Activated gamma-delta T cell treated with Interleukin-2 at 50 U/mL for 16 hours (primary cell): ENCODE measurements at places on chromosomes 13 and 19.

DNA sequence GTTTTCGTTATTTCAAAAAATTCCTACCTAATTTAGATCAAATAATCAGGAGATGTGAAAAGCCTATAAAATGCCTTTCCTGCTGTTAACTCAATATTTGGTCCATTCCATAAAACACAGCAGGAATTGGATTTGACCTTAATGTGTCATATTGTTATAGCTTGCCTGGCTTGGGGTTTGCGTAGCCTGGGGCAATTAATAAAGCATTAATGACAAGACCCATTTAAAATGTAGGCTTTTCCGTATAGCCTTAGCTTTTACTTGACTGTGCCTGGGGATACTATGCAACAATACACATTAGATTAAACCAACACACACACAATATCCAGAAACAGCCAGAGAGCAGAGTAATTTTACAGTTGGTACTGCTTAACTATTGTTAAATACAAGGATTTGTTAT is 117.2 kb upstream of the MAB21L1 start:
- no peak for DNase-seq

DNA sequence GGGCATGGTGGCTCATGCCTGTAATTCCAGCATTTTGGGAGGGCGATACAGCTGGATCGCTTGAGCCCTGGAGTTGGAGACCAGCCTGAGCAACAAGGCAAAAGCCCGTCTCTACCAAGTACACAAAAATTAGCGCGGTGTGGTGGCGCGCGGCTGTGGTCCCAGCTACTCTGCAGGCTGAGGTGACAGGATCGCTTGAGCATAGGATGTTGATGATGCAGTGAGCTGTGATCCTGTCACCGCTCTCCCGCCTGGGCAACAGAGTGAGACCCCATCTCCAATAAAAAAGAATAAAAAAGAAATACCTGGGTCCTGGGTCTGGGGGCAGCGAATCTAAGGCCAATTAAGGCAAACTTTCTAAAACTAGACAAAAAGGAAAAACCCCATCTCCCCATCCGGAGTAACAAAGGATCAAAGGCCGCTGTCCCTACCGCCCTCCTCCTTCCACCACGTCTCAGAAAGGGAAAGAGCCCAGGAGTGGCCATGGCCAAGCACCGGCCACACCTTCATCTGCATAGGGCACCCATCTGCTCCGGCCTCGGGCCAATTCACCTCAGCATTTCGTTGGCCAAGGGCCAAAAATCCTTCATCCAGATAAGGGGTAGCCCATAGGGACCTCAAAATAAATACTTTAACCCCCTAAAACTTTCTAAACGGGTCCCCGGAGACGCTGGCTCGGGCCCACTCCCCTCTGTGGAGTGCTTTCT is 851 bp downstream of the ZNF320 start:
- no peak for DNase-seq

GRCh38 chr13:98112456-98112855 is 30.4 kb upstream of the FARP1 start:
- no peak for DNase-seq

- no peak for DNase-seq
These were observed 25.0 kb downstream of the SH3GL1 start for GRCh38 chr19:4375164-4376027.

DNA sequence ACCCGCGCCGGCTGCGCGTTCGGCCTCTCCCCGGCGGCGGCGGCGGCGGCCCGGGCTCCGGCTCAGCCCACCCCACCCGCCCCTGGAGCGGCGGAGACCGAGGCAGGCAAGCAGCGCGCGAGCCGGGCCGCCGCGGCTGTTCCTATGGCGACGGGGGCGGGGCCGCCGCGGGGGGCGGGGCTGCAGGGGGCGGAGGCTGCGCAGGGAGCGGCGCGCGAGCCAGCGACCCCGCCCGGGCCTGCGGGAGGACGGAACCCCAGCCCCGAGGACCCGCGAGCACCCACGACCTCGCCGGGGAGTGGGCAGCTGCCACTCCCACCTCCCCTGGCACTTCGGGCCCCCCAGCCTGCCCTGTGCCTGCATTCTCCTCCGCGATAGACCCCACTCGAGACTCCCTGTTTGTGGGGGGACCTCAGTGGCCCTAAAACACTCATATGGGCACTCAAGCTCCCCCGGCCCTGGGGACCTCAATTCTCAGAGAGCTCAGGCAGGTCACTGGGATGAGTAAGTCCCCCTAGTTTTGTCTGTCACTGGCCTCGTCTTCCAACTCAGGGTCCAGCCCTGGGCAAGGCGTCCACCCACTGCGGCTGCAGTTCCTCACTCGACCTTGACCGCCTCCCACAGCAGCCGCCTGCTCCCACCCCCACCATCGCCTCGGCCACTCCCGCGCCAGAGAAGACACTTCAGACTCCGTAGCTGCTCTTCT is at the start of gene CTXN1:
TSS of gene CTXN1 (minus strand) at position 115 of the 706 bp plus-strand sequence. CDS start 597 bp downstream, outside the sequence.
- DNase-seq: peak; percentile 71

DNA sequence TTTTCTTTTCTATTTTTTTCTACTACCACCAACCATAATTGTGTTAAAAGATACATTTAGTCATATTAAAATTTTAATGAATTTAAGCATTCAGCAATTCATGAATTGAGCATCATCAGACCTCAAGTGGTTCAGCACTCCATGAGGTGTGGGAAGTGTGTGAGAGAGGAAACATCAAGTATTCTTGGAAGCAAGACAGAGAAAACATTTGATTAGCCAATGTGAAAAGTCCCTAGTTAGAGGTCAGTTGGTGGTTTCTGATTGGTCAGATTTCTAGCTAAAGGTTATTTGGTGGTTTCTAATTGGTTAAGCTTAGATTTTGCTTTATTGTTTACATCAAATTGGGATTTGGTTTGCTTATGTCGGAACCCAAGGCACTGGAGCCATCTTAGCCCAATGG is 134.7 kb downstream of the KLF5 start:
- no peak for DNase-seq

DNA sequence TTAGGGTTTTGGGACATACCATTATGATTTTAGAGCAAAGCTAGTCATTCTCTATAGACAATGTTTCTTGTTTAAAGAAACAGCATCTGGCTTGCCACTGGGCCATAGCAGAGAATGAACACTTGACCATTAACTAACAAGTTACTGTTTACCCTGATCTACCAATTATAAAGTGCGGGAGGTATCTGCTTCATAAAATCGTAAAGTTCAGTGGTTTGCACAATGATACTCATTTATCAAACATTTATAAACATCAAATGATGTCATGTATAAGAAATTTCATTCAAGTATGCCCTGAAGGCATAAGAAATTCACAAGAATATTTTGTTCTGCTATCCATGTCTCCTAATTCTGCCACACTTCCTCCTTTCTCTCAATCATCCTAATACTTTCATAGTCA is 139.2 kb downstream of the PCDH20 start:
- no peak for DNase-seq

GRCh38 chr19:50332244-50333038 is 3.3 kb upstream of the KCNC3 start:
- DNase-seq: no peak

DNA sequence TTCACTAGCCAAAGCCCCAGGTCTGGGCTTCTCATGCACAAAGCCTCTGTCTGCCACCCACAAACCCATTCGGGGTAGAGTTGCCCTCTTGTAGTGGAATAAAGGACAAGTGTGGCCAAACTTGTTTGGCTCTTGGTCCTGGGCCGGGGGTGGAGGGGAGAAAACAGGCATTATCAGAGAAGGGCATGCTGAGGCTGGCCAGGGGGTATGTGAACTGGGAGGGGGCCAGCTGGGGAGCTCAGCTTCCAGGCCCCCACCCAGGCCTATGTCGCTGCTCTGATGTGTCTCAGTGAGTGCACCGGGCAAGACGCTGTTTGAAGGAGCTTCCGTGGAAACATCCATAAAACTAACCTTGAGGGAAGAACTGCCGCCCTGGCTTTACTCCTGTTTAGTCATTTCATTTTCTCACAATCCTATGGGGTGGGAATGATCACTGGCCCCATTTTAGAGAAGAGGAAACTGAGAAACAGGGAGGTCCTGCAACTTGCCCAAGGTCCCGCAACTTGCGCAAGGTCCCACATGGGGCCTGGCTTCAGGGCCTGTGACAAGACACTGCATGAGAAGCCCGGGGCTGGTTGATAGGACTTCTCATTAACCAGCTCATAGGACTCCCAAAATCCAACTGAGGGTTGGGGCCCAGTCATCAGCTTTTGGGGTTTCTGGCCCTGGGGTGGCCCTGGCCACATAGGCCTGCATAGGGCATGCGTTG is 30.8 kb downstream of the CCNE1 start:
- DNase-seq: no peak

DNA sequence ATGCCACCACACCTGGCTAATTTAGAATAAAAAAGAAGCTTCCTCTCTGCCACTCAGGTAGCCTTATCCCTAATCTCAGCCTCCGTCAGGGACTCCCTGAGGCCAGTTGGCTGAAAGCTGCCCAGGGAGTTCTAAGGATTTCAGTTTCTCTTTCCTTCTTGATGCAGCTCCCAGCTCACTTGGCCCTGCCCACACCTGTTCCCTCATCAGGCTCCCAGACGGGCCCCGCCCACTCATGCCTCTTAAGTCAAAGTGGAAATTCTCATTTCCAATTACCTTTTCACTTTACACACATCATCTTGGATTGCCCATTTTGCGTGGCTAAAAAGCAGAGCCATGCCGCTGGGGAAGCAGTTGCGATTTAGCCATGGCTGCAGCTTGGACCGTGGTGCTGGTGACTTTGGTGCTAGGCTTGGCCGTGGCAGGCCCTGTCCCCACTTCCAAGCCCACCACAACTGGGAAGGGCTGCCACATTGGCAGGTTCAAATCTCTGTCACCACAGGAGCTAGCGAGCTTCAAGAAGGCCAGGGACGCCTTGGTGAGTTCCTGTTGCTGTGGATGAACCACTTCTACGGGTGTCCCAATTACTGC is at the start of gene IFNL1:
TSS of gene IFNL1 (plus strand) at position 353 of the 591 bp plus-strand sequence. CDS start at position 368, 15 bp downstream.
- DNase-seq: no peak

DNA sequence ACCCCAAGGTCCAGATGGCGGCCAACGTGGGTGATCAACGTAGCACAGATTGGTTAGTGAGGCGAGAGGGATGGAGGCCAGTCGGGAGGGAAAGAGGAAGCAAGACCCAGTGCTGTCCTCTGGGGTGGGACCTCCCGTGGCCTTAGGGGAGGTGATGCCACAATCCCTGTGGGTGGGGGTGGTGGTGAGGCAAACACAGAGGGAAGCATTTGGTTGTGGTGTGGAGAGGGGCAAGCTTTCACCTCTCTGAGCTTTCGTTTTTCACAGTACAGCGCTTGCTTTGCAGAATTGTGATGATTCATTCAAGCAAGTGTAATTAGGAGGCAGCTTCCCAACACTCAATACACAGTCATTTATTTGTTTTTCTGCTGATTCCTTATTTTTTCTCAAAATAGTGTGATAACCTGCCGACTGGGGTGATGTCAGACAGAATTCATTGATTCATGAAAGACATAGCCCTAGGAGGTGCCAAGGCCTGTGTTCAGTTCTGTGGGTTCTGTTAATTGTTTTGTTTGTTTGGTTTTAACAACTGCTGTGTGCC is 2.4 kb downstream of the LENG8 start:
- DNase-seq: no peak
